ENCODE measurements at places on chromosomes 16 and 17.
A peak's percentile ranks its signal among the peaks of the same experiment; 100 is the strongest.

GRCh38 chr16:8901320-8901861 lies 19.2 kb downstream of the LITAFD start:
- DNase-seq, result no peak

- DNase-seq, result peak; percentile 26
Measured at GRCh38 chr16:48347980-48348379, 37.2 kb downstream of the SIAH1 start.

DNA sequence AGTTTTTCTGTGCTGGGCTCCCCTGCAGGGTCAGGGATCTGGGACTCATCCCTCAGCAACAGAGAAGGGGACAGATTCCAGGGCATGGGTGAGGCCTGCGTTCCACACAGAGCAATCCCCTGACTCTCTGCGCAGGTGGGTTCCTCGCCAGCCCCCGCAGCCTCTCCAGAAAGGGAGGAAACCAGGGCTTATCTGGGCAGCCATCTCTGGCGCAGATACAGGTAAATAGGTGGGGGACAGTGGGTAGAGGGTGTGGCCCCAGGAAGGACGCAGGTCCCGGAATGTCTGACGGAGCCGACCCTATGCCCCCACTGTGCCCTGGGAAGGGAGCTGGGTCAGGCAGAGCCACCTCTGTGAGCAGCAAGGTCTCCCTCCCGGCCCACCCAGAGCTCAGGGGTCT lies 23.2 kb downstream of the PIEZO1 start:
- DNase-seq, result no peak

DNA sequence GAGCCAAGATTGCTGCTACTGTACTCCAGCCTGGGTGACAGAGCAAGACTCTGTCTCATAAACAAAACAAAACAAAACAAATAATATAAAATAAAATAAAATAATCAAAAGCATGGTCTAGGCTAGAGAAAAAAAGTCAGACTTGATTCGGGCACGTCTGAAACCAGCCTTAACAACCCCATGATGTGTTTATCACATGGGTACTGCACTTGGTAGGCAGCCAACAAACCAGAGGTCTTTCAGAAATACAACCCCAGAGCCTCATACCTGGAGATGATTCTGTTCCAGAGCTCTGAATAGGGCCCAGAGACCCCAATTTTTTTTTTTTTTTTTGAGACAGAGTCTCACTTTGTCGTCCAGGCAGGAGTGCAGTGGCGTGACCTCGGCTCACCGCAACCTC lies 9.6 kb upstream of the HAPSTR1 start:
- DNase-seq, result no peak

DNA sequence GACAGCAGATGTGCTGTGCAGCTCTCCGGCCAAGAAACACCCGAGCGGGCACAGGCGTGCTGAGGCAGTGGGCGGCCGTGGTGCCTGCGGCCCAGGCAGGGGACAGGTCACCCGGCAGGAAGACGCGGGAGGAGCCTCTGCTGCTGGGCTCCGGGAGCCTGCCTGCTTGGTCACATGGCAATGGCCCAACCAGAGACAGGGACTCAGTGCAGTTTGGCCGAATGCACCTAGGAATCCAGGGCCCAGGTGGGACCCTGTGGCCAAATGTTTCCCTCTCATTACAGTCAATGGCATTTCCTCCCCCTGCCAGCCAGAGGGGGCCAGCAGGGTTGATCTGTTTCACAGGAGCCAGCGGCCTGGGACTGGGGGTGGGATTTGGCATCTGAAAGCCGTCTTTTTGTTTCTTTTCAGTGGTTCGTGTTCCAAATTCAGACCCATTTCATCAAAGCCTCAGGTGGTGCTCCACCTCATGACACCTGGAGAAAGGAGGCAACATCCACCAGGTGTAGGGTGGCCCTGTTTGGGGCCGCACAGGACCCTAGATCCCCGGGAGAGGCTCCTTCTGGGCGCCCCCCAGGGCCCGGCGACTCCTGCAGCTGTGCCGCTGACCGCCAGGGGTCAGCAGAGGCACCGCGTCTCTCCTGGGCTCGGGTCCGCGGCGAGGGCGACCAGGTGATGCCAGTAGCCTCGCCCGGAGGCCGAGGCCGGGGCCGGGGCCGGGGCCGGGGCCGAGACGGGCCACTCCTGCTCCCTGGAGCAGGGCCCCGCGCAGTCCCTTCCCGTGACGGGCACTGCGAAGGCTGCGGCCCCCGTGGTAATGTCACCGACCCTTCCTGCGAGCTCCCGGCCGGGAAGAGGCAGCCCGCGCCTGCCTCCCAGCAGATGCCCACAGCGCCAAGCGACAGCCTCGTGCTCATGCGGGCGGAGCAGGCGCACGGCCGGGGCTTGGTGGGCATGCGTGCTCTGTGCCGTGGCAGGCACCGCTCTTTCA lies 118.5 kb downstream of the C16orf78 start:
- DNase-seq, result peak; percentile 28

GRCh38 chr17:75876938-75877751 lies 1.2 kb downstream of the TRIM47 start:
- DNase-seq, result peak; percentile 81

DNA sequence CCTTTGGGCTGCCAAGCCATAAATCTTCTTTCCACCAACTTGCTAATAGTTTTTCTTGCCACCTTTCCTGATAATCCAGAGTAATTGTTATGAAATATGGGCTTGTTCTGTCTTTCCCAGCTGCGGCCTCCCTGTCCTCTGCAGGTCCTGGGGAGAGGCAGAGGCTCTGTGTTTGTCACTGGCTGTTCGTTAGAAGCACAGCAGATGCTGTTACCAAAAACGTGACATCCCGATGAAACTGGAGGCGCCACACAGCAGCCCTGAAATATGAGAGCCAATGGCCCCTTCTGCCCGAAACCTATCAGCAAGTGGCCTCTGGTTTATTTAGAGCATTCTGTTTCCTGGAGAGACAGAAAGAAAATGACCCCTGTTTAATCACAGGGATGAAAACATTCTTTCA lies 115.1 kb upstream of the ANKFN1 start:
- DNase-seq, result no peak

GRCh38 chr16:49352892-49353291 lies 20.7 kb upstream of the C16orf78 start:
- no peak for DNase-seq
